ENCODE measurements at places on chromosomes 7 and 10.

DNA sequence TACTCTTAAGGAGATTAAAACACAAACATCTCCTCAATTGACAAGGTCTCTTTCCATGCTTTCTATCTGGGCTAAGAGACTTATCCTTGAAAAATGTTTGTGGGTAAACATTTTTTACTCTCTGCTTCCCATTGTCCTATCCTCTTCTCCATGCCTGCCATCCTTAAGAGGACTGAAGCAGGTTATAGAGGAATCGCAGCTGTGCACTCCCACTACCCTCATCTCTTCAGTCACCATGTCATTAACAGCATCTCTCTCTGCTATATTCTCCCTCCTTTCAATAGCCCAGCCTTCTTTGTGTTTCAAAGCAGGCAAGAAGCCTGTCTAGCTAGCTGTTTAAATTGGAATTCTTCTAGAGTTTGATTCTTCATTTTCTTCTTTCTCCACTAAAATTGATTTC, 22.6 kb downstream of the COL1A2 start:
- DNase-seq = no peak

DNA sequence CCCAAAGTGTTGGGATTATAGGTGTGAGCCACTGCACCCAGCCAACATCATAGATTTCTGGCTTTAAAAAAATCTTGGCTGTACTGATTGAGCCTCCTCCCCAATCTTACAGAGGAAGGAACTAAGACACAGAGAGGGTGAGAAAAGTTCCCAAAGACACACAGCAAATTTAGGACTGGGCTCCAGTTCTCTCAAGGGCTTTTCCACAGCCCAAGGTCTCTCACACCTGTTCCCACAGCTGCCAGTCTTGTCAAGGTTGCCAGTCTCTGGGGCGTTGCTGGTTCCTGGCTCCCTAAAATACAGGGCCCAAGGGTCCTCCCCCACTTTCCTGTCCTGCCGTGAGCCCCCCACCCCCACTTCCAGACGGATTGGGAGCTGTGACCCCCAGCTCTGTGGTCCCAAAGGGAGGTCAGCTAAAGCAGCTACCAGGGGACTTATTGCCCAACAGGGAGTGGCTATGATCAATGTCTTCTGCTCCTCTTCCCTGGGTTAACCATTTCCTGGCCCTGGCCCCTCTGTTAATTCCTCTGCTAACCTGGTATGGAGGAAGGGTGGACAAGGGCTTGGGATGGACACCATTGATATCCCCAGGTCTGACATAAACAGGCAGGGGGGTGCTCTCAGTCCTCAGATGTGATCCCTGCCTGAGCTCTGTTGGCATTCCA, 3.1 kb upstream of the ZAN start:
- DNase-seq = no peak

DNA sequence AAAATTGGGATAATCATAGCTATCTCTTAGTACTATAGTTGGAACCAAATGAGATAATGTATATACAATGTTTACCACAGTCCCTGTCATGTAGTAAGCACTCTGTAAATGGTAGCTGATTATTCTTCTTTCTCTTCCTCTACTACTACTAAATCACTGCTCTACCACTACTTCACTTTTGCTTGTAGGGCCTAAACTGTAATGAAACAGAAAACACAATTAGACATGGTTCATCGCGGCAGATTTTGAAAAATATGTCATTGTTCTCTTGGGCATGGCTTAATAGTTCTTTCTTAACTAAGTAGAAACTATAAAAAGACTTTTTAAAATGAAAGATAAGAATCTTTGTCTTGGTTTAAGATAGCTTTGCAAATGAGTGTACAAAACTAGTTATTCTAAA, 34.9 kb downstream of the R3HCC1L start:
- DNase-seq = no peak

DNA sequence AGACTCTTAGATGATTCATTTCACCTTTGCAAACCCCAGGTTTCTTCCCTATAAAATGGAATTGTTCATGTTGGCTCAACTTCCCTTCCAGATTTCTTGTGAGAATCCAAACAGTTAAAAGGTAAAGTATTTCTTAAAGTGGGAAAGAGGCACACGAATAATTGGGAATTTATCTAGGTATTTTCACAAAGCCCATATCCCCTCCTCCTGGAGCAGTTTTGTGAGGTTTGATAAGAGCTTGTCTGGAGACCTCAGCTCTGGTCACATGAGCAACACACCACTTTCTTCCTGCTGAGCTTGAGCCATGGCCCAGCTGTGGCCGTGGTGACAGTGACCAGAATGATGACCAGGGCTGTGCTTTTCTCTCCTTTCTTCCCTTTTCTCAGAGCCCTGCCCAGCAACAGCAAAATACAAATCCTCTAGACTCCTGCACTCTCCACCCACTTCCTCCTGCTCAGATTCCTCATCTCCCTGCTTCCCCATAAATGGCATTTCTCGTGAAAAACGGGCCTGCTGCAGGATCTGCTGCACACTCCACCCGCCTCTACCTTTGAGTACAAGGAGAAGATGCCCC, 87.7 kb downstream of the PIK3CG start:
- DNase-seq = no peak

- DNase-seq = no peak
Observed at GRCh38 chr7:29332042-29332811, 137.7 kb downstream of the CHN2 start.

DNA sequence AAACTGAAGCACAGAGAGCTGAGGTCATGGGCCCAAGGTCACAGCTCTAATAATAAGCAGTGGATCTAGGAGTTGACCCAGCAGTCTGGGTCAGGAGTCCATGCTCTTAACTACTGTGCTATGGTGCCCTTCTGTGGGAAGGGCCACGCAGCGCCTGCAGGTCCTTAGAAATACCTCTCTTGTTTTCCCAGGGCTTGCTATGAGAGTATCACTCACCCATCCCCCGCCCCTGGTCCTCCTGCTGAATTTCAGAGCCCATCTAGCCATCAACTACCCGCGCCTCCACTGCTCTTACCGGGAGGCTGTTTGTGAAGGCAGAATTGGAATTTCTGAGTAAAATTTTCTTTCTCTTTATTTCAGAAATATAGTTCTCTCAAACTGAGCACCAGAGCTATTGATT, 27.3 kb upstream of the CRHR2 start:
- no peak for DNase-seq

GRCh38 chr7:142134909-142135308, 23.4 kb downstream of the MGAM2 start:
- DNase-seq = no peak

Data from GM20000 (cell line).